ENCODE measurements at places on chromosomes 2 and 18.

GRCh38 chr2:28095622-28096021 lies 205.1 kb downstream of the BABAM2 start:
- DNase-seq, result no peak

GRCh38 chr2:173544641-173545363 lies 190.1 kb downstream of the CDCA7 start:
- no peak for DNase-seq

- DNase-seq, result no peak
Observed at GRCh38 chr18:78939105-78939504, 40.5 kb upstream of the SALL3 start.

DNA sequence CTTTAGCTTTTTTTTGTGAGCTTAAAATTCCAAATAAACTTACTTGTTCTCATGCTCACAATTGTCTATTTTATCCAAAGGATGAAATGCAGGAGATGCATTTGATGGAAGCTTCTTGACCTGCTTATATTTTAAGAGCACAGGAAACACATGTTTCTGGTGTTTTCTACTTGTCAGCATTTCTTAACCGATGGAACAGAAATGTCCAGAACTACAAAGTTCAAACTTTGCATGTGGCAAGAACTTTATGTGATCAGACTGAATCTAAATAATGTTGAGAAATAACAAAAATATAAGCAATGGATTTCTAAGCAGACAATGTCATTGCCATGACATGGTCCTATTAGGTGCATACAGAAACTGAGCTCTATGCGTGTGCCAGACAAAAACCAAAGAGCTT lies 9.9 kb upstream of the CTLA4 start:
- DNase-seq, result no peak

DNA sequence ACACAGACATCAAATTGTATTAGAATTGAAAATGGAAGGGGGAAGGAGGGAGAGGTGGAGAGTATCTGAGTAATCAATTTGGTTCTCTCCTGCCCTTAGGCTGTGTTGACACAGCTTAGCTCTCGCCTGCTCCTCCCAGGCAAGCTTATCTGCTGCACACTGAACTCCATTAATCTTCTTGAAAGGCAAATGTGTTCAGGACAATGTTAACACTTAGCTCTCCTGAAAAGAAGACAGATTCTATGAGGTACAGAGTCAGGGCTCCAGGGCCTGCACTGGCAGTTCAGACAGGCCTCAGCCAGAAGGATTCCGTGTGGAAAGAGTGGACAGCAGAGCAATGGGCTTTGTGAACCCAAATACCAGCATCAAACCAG lies 430.0 kb upstream of the TNP1 start:
- DNase-seq, result peak; percentile 75

GRCh38 chr18:36942264-36942663 lies 113.3 kb downstream of the KIAA1328 start:
- DNase-seq, result no peak

DNA sequence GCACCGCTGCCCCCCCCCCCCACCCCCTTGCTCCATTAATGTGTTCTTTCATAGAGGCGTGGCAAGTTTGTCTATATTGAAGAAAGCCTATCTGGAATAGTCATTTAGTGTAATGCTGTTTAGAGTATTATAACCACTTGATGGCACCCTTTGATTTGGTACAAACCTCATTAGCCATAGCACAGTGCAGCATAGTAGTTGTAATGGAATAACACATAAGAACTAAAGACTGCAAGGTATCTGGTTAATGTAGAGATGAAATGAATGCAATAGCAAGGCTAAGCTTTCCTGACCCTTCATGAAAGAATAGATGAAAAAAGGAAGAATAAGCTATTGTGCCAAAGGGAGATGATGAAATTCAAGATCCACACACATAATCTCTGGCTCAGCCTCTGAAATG lies 81.9 kb downstream of the EHBP1 start:
- DNase-seq, result no peak

DNA sequence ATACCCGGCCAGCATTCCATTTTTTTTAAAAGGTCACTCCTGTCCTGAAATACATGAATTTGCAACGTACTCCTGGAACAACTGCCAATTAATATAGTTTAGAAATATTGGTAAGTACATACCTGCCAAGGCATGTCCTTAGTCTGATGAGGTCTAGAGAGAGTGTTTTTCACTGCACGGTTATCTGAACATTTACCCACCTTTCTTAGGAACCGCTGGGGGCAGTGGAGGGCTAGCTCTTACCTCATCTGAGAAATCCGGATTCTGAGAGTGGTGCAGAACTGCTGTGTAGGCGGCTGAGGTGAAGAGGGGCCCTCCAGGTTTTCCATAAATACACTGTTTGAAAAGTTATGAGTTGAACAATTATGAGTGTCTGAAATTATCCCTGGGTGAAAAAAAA lies 133.1 kb upstream of the CCDC195 start:
- DNase-seq, result no peak

GRCh38 chr2:175948191-175948590 lies 53.9 kb downstream of the LNPK start:
- DNase-seq, result no peak

DNA sequence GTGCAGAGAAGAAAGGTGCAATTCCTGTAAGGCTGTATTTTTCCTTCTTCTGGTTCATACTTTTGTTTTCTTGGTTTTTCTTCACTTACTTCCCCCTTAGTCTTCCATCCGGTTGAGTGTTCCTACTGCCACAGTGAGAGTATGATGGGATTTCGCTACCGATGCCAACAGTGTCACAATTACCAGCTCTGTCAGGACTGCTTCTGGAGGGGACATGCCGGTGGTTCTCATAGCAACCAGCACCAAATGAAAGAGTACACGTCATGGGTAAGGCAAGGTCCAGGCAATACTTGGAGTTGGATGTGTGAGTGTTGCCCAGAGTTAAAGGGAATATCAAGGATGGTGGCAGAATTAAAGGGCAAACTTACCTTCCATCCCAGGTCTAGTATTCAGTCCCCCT lies 108.0 kb downstream of the DTNA start:
- DNase-seq, result no peak

GRCh38 chr2:105139556-105140239 lies 101.8 kb downstream of the MRPS9 start:
- no peak for DNase-seq

DNA sequence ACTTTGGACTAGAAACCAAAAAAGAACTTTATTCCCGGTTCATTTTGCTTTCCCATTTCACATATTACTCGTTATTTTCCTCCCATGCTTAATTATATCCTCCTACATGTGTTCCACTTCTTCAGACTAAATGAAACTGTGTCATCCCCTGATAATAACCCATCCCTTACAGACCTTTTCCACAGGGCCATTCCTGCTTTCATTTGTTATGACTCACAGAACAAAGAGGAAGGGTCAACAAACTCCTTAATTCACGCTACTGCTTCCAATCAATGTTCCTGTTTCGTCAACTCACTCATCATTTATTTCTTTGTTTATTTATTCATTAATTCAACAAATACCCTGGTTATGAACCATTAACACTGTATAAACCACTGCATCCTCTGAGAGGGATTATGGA lies 104.5 kb downstream of the ZEB2 start:
- no peak for DNase-seq

GRCh38 chr2:231294571-231295362 lies 96.3 kb downstream of the ARMC9 start:
- DNase-seq, result peak; percentile 60

DNA sequence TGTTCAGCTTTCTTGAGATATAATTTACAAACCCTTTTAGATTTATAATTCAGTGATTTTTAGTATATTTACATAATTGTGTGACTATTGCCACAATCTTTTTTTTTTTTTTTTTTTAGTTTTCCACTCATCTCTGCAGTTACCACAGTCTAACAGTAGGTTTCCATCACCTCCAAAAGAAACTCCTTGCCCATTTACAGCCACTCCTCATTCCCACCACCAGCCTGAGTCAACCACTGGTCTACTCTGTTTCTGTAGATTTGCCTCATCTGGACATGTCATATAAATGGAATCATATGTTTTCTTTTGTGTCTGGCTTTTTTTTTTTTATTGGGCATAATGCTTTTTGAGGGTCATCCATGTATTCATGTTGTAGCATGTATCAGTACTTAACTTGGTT lies 16.1 kb downstream of the MTX2 start:
- no peak for DNase-seq

- DNase-seq, result no peak
Observed at GRCh38 chr2:168105127-168105683, 142.2 kb downstream of the STK39 start.

GRCh38 chr2:169782513-169782912 lies 16.2 kb upstream of the SSB start:
- no peak for DNase-seq

DNA sequence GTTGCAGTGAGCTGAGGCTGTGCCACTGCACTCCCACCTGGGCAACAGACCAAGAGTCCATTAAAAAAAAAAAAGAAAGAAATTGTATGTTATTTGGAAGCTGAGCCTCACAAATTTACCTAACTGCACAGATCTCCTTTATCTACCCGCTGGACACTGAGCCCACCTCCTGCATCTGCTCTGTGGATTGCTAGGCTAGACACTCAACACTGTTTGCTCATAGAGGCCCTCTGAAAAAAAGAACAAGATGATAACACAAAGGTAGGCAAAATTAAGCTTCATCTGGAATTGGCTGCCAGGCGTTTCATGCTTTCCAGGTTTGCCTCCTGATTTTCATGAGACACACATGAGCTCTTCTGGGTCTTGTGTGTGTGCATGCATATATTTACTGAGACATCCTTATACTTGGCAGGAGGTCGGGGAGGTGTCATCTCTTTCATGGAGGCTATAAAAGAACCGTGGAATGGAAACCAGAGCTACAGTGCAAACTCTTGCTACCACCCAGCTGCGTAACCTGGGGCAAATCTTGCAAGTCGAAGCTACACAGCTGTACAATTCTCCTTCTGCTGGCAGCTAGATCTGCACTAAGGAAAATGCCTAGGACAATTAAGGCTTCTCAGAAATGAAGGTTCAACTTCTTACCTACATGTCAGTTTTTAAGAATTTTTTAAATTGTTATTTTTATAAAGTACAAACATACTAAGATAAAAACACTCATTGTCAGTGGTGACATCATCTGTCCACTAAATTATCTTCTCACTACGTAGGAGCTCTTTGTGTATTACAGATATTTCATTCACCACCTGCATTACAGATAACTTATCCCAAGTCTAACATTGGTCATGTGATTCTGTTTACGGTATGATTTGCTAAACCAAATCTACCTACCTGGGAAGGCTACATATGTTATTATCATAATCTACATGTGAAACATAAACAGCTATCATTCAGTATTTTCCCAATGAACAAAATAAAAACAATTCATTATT lies 63.1 kb downstream of the CABYR start:
- DNase-seq, result no peak

DNA sequence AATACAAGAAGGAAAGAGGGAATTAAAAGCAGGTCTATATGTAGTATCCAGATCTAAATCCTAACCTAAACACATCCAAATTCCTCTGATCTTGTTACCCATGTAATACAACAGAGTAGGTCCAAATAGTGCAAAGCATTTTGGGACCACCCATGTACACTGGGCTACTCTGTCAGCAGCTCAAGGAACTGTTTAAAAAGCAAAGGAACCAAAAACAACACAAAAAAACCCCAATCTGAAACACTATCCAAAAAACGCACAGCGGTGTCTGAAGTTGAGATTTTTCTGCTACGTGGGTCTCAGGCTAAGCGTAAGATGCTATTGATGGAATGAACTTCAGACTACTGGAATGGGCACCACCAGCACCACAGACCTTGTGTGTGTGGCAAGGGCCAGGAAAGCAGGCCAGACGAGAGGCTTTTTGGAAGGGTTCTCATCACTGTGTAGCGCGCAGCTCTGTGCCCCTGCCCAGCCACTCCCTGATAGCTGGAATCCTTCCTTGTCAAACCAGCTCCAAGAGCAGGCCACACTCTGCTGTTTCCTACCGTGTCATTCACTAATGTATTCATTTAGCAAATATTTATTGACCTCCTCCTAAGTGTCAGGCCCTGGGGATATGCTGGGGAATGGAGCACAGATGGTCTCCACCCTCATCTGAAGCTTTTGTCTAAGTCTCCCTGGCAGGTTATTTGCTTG lies 101.4 kb downstream of the COLEC12 start:
- DNase-seq, result no peak

- no peak for DNase-seq
Observed at GRCh38 chr2:232280341-232280740, 98.2 kb upstream of the ALPP start.

- peak; percentile 52 for DNase-seq
Observed at GRCh38 chr2:136407117-136407951, 289.4 kb upstream of the CXCR4 start.

- no peak for DNase-seq
Observed at GRCh38 chr18:70288851-70289328, at the start of gene SOCS6. Gene SOCS6 (plus strand): TSS chr18:70289045. CDS start chr18:70324669, 35,624 bp downstream.

DNA sequence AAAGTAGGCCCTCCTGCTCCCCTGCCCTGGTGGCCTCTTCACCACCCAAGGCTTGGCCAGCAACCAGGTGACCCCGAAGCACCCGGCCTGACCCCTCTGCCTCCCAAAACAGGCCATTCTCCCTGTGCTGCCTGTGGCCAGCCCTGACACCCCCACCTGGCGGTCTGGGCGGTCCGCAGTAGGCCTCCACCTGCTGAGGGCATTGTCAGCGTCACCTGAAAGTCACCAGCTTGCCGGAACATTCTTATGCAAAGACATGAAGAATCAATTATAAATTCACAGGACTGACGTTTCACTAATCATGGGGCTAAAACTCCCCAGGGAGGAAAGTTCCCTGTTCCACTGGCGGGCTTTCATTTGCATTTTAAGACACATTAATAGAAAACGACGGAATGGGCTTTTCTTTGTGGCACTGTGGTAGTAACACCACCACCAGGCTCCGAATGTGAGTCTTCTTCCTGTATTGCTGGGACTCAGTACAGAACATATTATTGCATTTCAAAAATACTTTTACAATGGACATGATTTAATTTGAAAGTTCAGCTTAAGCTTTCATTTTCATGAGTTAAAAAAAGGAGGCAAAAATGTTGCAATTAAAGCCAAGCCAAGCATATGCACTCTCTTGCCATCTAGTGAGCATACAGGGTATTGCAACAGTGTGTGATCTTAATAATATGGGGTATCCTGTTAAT lies 57.4 kb downstream of the ADI1 start:
- DNase-seq, result no peak

DNA sequence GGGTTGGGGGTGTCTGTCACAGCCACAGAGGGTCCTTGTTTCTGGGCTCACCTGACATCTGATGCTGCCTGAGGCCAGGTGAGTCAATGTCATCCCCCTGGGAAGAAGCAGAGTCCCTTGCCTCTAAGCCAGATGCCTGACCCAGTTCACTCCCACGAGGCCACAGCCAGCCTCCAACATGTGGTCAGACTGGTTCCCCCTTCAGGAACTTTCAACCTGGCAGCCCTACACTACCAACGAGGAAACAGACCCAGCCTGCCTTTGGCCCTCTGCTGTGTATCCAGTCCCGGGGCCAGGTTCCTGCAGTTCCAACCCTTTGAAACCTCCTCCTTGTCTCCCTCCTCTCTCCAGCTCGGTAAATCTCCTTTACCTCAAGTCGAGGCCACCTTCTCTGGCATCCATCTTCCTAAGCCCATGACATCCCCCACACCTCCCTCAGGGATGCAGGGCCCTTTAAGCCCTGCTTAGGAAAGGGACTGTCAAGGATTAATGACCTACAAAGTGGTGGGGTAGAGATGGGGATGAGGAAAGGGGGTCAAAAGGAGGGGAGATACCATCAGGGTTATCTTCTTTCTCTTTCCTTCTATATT lies 49.2 kb upstream of the SMAD2 start:
- DNase-seq, result no peak

- no peak for DNase-seq
Observed at GRCh38 chr2:42084231-42084671, 36.4 kb downstream of the PKDCC start.

All from vagina (tissue), 2 donors.